ENCODE measurements at places on chromosomes 4 and X.

DNA sequence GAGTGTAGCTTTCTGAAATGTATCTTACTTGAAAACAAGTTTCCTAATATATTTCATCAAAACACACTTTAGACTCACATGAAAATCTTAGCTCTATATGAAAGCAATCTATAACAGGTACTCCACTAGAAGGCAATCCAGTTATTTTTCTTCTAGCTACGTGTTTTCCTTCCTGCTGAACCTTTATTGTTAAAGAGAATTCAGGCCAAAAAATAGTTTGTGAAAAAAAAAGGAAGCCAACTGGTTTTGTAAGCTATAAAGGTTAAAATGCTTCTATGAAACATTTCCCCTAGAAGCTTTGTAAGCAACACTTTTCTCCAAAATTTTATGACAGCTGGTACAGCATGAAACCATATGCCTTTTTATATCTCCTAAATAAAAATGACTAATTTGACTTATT lies 304.7 kb upstream of the DIAPH2 start:
- no peak for DNase-seq

DNA sequence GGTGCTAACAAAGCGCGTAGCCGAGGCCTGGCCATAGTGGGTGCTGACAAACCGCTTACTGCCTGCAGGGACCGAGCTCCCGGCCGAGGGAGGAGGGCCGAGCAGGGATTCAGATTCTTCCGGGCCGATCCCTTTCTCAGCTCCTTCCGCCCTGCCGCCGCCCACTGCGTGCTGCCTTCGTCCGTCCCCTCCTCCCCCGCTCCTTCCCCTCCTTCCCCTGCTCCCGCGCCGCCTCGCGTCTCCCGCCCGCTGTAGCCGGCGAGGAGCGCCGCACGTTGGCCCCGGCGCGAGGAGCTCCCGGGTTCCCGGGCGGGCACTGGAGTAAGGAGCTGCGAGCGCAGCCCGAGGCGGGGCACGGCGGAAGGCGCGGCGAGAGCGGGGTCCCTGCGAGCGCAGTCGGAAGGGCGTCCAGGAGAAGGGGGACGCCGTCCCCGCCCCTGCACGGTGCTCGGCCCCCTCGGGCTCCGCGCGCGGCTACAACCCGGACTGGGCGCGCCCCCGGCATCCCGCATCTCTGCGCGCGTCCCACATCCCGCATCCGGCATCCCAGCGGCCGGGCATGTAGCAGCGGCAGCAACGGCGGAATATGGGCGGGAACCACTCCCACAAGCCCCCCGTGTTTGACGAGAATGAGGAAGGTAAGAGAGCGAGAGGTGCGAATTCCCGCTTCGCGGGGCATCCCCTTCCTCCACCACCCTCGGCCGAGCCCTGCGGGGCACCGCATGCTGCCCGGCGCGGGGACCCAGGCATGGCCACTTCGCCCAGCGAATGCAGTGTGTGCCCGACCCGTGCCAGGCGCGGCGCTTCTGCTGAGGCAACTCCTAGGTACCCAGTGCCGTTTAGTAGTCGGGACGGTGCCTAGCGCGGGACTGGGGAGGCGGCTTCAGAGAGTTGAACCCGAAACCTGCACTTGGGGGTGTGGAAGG lies at the start of gene STK32B:
Gene STK32B (plus strand): TSS at position 203 of the 926 bp plus-strand sequence.
- peak; percentile 6 for DNase-seq

- DNase-seq = no peak
Observed at GRCh38 chr4:3388471-3389232, 53.1 kb upstream of the HGFAC start.

- no peak for DNase-seq
Observed at GRCh38 chrX:9591496-9591895, 126.6 kb downstream of the TBL1X start.

DNA sequence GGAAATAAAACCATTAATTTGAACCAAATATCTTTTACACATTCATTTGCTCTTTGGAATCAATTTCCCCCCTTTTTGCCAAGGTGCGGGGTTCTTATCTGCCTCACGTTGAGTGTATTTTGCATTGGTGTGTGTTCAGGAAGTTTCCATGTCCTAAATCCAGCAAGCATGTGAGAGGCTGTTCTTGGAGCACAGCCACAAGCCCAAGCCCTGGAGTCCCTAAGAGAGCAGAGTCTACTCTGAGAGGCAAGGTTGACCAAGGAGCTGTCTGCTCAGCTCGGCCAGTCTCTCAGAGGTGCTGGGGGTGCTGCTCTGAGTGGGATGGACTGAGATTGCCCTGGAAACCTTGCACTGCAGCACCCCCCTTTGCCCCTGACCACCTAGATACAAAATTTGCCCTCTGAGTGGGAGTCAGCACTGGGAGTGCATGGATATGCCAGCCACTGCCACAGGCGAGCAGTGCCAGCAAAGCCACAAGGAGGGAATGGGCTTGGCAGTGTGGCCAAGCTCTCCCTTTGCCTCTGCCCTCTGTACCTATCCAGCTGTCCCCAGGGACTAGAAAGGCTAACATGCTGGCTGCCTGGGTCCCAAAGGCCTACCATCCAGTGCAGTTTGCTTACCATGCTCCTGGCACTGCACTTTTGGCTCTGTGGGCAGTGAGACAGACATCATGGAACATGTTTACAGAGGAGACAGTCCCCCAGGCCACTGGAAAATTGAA lies 20.5 kb upstream of the FAM193A start:
- no peak for DNase-seq

DNA sequence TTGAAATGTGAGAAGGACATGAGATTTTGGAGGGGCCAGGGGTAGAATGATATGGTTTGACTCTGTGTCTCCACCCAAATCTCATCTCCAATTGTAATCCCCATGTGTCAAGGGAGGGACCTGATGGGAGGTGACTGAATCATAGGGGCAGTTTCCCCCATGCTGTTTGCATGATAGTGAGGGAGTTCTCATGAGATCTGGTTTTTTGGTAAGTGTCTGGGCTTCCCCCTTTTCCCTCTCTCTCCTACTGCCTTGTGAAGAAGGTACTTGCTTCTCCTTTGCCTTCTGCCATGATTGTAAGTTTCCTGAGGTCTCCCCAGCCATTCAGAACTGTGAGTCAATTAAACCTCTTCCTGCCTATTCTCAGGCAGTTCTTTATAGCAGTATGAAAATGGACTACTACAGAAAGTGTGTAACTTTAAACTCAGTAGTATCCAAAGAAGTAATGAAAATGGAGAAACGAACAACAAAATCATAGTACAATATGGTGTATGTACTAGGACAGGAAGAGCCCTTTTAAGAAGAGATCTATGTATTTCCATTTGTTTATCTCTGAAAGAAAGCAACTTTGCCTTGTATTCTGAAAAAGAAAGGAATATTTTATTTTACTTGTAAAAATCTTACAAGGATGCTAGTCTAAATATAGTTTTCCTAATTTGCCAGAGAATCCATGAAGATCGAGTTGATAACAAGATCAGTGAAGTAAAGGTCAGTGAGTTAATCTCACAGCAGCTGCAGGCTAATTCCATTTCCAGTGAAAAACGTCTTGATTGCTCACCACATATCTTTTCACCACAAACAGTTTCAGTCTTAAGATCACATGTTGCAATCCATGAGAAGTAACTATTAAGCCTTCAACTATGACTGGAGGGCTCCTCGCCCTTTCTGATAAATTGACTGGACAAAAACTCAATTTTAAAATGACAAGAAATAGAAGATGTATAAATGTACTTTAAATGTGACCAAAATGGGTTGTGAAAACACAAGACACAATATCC lies 20.5 kb downstream of the PKD2 start:
- DNase-seq = no peak

GRCh38 chr4:110668463-110669235 lies 45.8 kb upstream of the PITX2 start:
- no peak for DNase-seq

GRCh38 chr4:113831457-113831856 lies 69.9 kb upstream of the CAMK2D start:
- DNase-seq = no peak

DNA sequence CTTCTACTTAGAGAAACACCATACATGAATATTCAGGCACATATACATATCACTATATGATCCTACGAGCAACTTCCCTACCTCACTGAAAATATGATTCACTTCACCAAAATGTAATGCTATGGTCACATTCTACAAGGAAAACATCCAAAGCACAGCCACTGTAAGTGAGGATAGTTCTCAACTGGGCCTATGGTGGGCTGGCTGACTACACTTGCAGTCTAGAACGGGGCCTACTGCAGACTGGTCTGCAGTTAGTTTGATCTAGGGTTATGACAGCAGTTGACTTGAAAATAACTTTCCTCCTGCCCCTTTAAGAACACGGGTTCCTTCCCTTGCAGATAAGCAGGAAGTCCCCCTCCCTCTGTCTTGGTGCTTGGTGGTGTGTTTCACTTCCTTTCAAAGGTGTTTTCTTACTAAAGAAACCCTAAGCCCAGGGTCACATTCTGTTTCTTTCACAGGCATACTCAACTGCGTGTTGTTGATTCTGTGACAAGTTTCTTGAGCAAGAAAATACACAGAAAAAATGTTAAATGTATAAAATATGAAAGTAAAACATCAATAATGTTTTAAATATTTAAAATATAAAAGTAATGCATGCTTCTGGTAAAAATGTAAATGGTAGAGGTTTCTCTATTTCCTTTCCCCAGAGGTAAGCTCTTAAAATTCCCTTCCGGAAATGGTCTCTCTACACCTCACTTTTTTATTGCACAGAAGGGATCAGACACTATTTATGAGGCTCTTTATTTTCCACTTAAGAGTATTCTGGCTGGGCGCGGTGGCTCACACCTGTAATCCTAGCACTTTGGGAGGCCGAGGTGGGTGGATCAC lies 18.0 kb upstream of the TMSB4X start:
- DNase-seq = no peak

GRCh38 chrX:120281761-120282160 lies 29.5 kb downstream of the TMEM255A start:
- no peak for DNase-seq

DNA sequence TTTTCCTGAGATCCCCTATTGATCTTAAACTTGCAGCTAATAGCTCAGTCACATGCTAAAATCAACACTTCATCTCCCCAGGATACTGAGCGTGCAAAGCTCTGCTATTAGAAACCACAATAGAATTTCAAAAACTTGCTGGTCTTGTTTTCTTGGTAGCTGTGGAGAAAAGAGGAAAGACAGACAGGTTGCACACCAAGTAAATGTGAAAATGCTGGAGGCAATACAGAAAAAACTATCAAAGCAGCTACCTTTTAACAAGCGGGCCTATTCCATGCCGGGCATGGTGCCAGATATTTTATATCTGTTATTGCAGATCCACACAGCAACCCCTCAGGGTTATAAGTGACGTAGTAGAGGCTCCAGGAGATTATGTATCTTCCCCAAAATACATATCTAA lies 171.9 kb downstream of the DCTD start:
- DNase-seq = no peak

DNA sequence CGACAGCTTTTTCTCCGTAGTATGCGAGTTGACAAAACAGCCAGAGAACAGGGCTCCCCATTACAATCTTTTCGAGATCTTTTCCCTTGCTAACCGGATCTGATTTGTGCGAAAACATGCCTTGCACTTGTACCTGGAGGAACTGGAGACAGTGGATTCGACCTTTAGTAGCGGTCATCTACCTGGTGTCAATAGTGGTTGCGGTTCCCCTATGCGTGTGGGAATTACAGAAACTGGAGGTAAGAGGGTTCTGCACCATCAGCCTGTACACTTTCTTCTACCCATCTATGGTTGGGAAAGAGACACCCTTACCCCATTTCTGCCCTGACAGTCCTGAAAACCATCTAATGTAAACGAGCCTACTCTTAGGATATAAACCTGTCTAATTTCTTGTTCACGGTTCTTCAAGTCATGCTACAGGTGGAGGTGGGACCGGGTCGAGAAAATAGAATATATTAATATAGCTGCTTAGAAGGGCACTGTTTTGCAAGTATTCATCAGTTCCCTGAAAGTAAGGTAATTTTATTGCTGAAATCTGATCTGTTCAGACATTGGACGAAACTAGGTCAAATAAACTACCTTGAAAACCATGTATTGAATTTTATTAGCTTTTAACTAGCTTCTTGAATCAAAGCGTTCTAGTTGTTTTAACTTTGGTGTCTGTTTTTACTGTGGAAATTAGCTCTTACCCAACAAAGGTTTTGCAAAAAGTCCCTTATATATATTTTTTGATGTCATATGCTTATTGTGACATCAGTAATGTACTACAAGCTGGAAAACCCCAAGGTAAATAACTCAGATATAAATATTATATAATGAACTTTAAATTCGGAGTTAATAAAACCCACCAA lies 869 bp downstream of the TMEM184C start:
- no peak for DNase-seq

DNA sequence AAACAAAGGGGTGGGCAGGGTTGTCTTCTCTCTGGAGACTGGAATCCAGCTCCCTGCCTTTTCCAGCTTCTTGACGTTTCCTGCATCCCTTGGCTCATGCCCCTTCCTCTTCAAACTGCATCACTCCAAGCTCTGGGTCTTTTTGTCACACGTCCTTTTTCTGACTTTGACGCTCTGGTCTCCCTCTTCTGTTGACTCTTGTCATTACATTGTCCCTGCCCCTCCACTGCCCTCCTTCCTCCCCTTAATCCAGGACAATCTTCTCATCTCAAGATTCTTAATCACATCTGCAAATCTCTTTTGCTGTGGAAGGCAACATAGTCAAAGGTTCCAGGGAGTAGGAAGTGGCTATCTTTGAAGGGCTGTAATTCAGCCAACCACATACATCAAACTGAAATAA lies 178.3 kb downstream of the TMA16 start:
- DNase-seq = no peak

- DNase-seq = no peak
Observed at GRCh38 chrX:126820700-126821420, 1.3 kb downstream of the PRR32 start.

GRCh38 chrX:20011608-20012007 lies 20.7 kb upstream of the BCLAF3 start:
- no peak for DNase-seq

GRCh38 chrX:107700317-107700774 lies 72.0 kb downstream of the PRPS1 start:
- no peak for DNase-seq

DNA sequence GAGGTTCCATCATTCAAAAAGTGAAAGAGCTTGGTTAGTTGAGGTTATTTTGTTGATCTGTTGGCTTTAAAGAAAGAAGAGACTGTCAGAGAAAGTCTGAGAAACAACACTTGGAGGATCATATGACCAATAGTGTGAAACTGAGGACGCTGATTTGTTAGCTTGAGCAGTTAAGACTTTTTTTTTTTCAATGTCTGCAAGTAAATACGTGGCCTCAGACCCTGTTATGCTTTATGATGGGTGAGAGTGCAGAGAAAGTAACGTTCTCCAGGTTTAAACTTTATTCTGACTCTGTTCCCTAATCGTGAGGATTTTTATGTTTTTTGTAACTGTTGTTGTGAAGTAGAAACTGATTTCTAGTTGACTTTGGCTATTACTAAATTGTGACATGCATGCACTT lies 45.9 kb downstream of the GAB1 start:
- DNase-seq = no peak

- no peak for DNase-seq
Observed at GRCh38 chr4:151049430-151049884, 34.4 kb upstream of the LRBA start.

- DNase-seq = no peak
Observed at GRCh38 chr4:39390603-39391002, 16.1 kb upstream of the KLB start.

DNA sequence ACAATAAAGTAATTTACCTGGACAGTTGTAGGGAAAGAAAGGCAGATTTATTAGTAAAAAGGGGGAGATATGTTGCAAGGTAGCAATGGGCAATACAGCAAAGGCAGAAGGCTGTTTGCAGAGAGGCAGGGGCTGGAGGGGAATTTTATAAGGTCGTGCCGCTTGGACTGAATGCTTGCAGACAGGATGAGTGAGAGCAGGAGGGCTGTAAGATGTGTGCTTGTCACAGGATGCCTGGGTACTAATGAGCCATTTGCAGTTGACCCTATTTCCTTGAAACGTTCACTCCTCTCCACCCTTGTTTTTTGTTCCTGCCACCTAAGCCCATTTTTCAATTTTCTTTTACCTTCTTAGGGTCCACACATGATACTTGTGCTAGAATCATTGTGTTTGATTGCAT lies 214.7 kb downstream of the TRAM1L1 start:
- DNase-seq = no peak
